ENCODE measurements at places on chromosomes 3 and 15. TPM values are rescaled to one million over a fixed set of nuclear protein-coding genes. Genes with fewer than 3 reads are reported as not detected.

Gene LRRIQ4
- total RNA-seq, result not detected

GRCh38 chr15:70031261-70031660, 66.5 kb downstream of the TLE3 start:
- H3K27ac ChIP-seq, result no peak overlapping the region
- peaks cover 8% of the 10 kb centered on the region for H3K4me1 ChIP-seq
- no peak for DNase-seq

Gene TRH
- total RNA-seq, result not detected

Gene C3orf85
- total RNA-seq, result not detected

DNA sequence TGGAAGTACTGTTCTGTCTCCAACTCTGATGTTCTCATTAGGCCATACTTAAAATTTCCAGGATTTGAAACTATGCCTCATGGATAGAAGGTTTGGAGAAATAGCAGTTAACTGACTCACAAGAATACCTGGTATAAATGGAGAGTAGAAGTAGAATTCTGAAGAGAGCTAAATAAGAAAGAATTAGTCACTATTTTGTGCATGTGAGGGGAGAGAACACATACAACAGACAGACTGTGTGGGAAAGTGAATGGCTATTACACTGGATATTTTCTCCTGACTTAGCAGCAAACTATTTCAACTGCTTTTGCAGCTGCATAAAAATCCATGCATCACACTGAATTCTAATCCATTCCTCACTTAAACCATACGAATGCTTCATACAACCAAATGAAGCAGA, 71.3 kb downstream of the C3orf70 start:
- peaks cover 3% of the 10 kb centered on the region for H3K36me3 ChIP-seq
- no peak for DNase-seq
- H3K27me3 ChIP-seq, result no peaks in the 10 kb centered on the region
- H3K4me1 ChIP-seq, result peaks cover 8% of the 10 kb centered on the region
- no peak overlapping the region for H3K4me3 ChIP-seq

DNA sequence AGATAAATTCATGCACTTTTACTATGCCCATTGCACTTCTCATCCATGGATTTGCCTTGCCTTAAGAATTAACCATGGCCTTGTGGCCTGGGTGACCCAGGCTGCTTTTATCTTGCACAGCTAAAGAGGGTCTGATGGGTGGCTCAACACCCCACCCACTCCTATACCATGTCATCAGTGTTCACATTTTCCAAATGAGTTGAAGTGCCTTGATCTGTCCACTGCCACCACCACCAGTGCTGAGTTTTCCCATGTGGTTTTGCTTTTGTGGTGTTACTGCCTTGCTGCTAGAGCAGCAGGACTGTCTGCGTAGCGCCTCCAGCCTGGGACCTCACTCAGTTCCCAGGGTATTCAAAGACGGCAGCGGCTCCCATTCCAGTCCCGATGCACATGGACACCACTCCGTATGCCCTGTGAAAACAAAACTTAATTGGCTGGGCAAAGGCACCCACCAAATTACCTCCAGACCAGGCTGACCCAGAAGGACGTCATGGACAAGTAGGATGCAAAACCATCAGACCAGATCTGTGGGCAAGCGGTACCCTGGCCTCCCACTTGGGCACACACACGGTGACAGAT, 14.1 kb downstream of the ACAA1 start:
- peaks cover 79% of the 10 kb centered on the region for H3K36me3 ChIP-seq
- H3K27me3 ChIP-seq, result no peaks in the 10 kb centered on the region
- H3K4me3 ChIP-seq, result no peak overlapping the region
- no peak for DNase-seq
- peaks cover 12% of the 10 kb centered on the region for H3K4me1 ChIP-seq

Gene FBXW12
- total RNA-seq, result not detected

Gene RTP1
- not detected for total RNA-seq

DNA sequence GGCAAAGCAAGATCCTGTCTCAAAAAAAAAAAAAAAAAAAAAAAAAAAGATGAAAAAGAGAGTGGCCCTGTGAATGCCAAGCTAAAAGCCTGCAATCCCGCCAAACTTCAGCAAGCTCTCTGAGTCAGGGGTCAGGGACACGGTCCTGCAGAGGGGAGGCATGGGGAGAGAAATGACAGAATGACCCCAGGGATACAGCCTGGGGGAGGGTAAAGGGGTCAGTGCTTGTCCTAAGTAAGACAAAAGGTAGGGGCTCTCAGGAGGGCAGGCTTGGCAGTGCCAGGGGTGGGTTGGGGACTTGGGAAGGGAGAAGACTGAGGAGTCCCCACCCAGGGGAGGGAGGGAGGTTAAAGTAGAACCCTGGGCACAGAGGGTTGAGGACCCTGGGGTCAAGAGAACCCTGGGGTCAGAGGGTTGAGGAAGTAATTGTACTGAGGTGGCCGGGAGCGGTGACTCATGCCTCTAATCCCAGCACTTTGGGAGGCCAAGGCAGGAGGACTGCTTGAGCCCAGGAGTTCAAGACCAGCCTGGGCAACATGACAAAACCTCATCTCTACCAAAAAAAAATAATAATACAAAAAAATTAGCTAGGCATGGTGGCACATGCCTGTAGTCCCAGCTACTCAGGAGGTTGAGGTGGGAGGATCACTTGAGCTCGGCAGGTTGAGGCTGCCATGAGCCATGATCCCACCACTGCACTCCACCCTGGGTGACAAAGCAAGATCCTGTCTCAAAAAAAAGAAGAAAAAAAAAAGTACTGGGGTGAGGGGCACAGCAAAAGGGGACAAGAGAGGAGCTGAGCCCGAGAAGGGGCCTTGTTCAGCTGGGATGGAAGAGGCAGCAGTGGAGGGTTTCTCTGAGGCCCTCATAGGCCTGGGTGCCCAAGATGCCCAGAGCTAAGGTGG, 5.2 kb upstream of the SEMA3B start:
- DNase-seq, result no peak
- peaks cover 81% of the 10 kb centered on the region for H3K4me1 ChIP-seq
- peak overlapping the region; percentile 99 for H3K27ac ChIP-seq
- peak overlapping the region; percentile 23 for H3K4me3 ChIP-seq

GRCh38 chr3:58952128-58952917, 97.5 kb downstream of the CFAP20DC start:
- H3K36me3 ChIP-seq, result no peaks in the 10 kb centered on the region
- no peaks in the 10 kb centered on the region for H3K4me1 ChIP-seq
- no peak overlapping the region for H3K27ac ChIP-seq
- DNase-seq, result no peak

GRCh38 chr15:83185561-83185960, 22.1 kb downstream of the HDGFL3 start:
- no peaks in the 10 kb centered on the region for H3K4me1 ChIP-seq
- H3K36me3 ChIP-seq, result no peaks in the 10 kb centered on the region
- no peak overlapping the region for H3K4me3 ChIP-seq
- H3K27ac ChIP-seq, result no peak overlapping the region
- DNase-seq, result no peak

DNA sequence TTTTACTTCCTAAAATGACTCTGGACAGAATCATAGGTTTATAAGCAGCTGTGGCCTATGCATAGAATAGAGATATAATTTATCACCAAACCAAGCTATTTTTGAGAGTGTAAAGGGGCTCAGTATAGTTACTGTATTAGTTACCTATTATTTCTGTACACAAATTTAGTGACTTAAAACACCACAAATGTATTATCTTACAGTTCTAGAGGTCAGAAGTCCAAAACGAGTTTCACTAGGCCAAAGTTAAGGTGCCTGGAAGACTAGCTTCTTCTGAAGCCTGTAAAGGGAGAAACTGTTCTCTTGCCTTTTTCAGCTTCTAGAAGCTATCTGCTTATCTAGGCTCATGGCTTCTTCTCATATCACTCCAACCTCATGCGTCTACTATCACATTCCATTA, 30.1 kb downstream of the CCDC54 start:
- no peaks in the 10 kb centered on the region for H3K36me3 ChIP-seq
- peaks cover 2% of the 10 kb centered on the region for H3K4me1 ChIP-seq
- DNase-seq, result no peak
- no peak overlapping the region for H3K27ac ChIP-seq
- no peak overlapping the region for H3K4me3 ChIP-seq

DNA sequence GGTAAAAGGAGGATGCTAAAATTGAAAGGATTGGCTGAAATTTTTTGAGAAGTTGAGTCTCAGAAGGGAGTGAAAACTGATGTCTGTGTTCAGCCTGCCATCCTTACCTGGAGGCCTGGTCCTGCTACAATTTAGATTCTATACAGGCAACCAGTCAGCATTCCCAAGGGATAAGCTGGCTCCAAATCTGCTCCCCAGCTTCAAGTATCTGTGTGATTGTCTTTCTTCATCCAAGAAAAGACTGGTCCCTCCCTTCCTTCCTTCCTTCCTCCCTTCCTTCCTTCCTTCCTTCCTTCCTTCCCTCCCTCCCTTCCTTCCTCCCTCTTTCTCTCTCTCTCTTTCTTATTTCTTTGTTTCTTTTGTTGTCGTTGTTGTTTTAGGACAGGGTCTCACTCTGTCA, 24.7 kb upstream of the UMPS start:
- no peak overlapping the region for H3K27ac ChIP-seq
- no peaks in the 10 kb centered on the region for H3K4me1 ChIP-seq
- H3K27me3 ChIP-seq, result no peaks in the 10 kb centered on the region
- H3K4me3 ChIP-seq, result no peak overlapping the region

- no peak for DNase-seq
- H3K4me1 ChIP-seq, result peaks cover 8% of the 10 kb centered on the region
- H3K27me3 ChIP-seq, result no peaks in the 10 kb centered on the region
- no peaks in the 10 kb centered on the region for H3K36me3 ChIP-seq
- H3K27ac ChIP-seq, result no peak overlapping the region
Measured at GRCh38 chr3:134931045-134931785, 136.2 kb downstream of the EPHB1 start.

DNA sequence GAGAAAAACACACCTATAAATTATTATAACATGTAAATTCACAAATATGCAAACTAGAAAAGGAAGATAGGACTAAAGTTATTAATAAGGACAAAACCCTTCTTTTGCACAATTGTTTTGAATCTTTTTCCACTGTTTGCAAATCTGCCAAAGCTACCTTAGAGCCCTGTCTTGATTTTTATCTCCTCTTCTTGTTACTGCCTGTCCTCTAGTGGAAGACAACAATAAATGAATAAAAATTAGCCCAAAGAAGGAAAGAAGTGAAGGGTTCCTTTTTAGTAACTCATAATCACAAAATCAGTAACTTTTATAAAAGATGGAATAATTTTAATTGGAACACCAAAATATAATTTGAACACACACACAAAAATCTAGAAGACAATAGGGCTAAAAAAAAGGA, 2.7 kb downstream of the CD200R1 start:
- no peak overlapping the region for H3K27ac ChIP-seq
- no peaks in the 10 kb centered on the region for H3K4me1 ChIP-seq
- peaks cover 18% of the 10 kb centered on the region for H3K27me3 ChIP-seq

- no peak for DNase-seq
- no peak overlapping the region for H3K27ac ChIP-seq
- H3K36me3 ChIP-seq, result no peaks in the 10 kb centered on the region
- H3K27me3 ChIP-seq, result no peaks in the 10 kb centered on the region
- no peaks in the 10 kb centered on the region for H3K4me1 ChIP-seq
Measured at GRCh38 chr3:175606650-175607318, 747.6 kb downstream of the NAALADL2 start.

DNA sequence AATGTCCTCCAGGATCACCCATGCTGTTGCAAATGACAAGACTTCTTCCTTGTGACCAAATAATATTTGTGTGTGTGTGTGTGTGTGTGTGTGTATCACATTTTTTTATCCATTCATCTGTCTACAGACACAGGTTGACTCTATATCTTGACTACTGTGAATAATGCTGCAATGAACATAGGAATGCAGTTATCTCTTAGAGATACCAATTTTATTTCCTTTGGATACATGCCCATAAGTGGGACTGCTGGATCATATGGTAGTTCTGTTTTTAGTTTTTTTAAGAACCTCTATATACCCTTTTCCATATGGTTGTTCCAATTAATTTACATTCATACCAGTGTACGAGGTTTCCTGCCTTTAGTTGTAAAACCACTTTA, 41.7 kb downstream of the GPR176 start:
- DNase-seq, result no peak
- H3K4me3 ChIP-seq, result no peak overlapping the region
- H3K36me3 ChIP-seq, result no peaks in the 10 kb centered on the region
- H3K4me1 ChIP-seq, result no peaks in the 10 kb centered on the region

DNA sequence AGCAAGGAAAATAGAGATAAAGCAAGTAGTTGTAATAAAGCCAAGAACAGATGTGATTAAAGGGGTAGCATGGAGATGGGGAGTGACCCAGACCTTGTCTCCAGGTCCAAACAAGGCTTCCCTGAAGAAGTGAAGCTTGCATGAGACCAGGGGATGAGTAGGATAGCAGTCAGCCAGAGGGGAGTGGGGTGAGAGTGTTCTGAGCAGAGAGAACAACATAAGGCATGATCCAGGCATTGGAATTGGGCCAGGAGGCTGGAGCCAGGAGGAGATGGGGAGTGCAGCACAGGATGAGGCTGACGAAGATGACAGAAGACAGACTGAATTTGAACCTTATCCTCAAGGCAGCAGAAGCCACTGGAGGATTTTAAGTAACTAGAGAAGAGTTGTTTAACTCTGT, 7.2 kb downstream of the TMOD2 start:
- H3K36me3 ChIP-seq, result no peaks in the 10 kb centered on the region
- H3K4me1 ChIP-seq, result peaks cover 37% of the 10 kb centered on the region
- peak overlapping the region; percentile 72 for H3K27ac ChIP-seq

GRCh38 chr15:63488398-63488960, 15.9 kb upstream of the USP3 start:
- H3K36me3 ChIP-seq, result no peaks in the 10 kb centered on the region
- no peak overlapping the region for H3K27ac ChIP-seq
- H3K4me1 ChIP-seq, result peaks cover 4% of the 10 kb centered on the region

Gene P2RY14
- total RNA-seq, result 2.9 TPM

Gene SEMA7A
- total RNA-seq, result 1.5 TPM

GRCh38 chr3:12948891-12949711, 107.7 kb upstream of the RPL32 start:
- DNase-seq, result no peak
- peaks cover 98% of the 10 kb centered on the region for H3K4me1 ChIP-seq
- no peak overlapping the region for H3K4me3 ChIP-seq
- H3K27me3 ChIP-seq, result no peaks in the 10 kb centered on the region
- no peaks in the 10 kb centered on the region for H3K36me3 ChIP-seq

DNA sequence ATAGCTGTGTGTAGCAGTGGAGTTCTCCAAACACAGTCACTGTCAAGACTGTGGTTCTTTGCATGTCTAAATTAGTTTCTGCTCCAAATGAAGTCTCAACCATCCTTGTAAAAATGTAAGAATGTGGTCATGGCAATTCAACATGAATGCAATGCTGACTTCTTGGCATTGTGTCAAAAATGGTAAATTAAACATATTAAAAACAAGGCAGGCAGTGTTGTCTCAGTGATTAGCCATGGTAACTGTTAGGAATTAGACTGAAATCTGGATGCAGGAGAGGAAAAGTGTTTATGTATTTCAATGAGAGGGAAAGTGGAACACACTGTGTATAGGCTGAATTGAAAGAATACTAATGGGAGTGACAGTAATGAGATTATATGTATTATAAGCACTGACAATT, 597.2 kb downstream of the EDEM1 start:
- DNase-seq, result no peak
- no peaks in the 10 kb centered on the region for H3K27me3 ChIP-seq
- H3K27ac ChIP-seq, result no peak overlapping the region
- no peaks in the 10 kb centered on the region for H3K36me3 ChIP-seq

Gene VIPR1
- total RNA-seq, result 1.7 TPM

Data from left ventricle myocardium inferior (tissue), 1 donor.